ENCODE measurements at places on chromosomes 7 and 10.

GRCh38 chr10:6123532-6123931 is 34.7 kb downstream of the RBM17 start:
- no peak for DNase-seq

- DNase-seq, result peak; percentile 67
Measured at GRCh38 chr10:47261121-47261520, 38.9 kb upstream of the GDF10 start.

DNA sequence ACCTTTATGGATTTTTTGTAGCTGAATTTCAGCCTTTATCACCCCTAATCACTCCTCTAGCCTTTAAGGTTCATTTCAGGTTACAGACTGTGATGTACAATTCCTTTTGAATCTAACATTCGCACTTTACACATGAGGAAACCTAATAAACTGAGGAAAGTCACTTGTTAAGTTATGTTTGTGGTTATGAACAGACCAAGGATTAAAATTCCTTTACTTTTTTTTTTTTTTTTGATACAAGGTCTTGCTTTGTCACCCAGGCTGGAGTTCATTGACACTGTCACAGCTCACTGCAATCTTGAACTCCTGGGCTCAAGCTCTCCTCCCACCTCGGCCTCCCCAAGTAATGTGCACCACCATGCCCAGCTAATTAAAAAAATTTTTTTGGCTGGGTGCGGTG is 3.6 kb downstream of the MCU start:
- no peak for DNase-seq

DNA sequence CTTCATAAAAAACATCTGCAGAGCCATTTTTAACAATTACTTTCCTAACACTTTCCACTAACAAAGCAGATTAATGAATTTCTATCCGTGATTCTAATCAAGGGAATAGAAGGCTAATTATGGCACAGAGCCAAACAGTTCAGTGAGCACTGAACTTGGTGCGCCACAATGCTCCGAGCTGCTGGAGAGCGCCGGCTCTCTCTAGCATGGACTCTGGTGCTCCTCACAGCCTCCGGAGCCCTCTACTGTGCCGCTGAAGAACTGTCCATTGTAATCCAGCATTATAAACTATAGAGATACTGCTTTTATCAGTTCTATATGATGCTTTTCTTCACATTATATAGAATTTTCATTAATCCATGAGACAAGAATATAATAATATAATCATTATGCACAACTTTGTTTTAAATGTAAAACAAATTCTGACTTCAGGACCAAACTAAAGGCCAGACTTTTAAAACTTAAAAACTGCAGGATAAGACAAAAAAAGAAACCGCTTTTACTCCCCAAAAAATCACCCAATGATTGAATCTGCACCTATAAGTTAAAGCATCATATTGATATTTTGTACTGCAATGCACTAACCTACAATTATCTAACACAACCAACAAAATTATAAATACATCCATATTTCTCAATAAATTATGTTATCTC is 123.6 kb downstream of the RNF32 start:
- no peak for DNase-seq

- no peak for DNase-seq
Measured at GRCh38 chr10:99544322-99544721, 11.6 kb downstream of the NKX2-3 start.

GRCh38 chr7:107428642-107429041 is 41.2 kb upstream of the GPR22 start:
- DNase-seq, result no peak

- DNase-seq, result no peak
Measured at GRCh38 chr10:44723082-44723481, 188.1 kb upstream of the TMEM72 start.

DNA sequence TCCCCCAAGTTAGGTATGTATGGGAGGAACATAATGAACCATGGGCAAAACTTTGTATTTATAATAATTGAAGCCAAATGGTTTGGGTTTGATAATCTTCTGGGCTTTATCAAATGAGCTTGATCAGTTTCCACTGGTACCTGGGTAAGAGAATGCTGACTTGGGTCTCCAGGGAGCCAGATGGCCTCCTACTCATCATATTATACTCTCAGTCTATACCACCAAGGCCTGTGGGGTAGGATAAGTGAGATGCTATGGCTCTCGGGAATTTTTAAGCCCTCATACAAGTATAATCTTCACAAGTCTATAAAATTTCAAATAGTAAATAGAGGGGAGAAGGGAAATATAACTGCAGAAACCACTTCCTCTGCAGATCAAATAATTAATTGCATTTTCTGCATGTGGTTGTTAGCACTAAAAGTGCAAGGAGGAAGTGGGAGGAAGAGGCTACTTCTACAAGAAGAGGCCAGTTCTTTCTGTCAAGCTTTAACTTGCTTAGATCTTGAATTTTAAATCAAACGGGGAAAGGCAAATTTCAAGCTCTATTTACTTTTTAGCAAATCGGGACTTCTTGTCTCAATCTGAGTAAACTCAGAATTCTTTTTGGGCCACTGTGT is 349.0 kb downstream of the SORCS1 start:
- DNase-seq, result no peak

DNA sequence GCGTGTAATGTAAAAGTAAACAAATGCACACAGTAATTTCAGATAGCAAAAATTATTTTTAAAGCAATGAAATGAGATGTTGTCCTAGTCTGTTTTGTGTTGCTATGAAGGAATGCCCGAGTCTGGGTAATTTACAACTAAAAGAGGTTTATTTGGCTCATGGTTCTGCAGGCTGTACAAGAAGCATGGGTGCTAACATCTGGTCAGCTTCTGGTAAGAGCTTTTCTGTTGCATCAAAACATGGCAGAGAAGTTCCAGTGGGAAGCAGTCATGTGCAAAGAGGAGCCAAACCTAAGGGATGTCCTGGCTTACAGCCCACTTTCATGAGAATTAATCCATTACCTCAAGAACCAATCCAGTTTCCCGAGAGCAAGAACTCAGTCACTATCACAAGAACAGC is 62.9 kb upstream of the MNX1 start:
- DNase-seq, result no peak

GRCh38 chr7:23672033-23672432 is 8.0 kb upstream of the FAM221A start:
- DNase-seq, result no peak

GRCh38 chr7:143395187-143396149 is 13.2 kb downstream of the EPHA1 start:
- no peak for DNase-seq

DNA sequence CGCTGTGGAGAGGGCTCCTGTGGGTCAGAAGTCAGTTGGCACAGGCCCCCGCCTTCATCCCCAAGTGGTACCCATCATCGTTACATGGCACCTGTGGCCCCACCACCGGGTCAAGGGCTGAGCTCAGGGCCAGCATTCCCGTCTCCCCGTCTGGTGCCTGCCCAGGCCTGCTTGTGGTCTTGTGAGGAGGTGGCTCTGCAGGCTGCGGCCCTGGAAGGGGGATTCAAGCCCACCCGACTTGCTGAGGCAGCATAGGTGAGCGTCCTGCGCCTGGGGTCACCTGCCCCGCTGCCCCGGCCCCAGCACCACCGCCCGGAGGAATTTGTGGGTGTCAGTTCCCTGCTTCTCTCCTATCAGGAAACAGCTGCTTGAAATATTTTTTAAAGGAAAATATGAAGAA is 53.0 kb upstream of the EN2 start:
- no peak for DNase-seq

DNA sequence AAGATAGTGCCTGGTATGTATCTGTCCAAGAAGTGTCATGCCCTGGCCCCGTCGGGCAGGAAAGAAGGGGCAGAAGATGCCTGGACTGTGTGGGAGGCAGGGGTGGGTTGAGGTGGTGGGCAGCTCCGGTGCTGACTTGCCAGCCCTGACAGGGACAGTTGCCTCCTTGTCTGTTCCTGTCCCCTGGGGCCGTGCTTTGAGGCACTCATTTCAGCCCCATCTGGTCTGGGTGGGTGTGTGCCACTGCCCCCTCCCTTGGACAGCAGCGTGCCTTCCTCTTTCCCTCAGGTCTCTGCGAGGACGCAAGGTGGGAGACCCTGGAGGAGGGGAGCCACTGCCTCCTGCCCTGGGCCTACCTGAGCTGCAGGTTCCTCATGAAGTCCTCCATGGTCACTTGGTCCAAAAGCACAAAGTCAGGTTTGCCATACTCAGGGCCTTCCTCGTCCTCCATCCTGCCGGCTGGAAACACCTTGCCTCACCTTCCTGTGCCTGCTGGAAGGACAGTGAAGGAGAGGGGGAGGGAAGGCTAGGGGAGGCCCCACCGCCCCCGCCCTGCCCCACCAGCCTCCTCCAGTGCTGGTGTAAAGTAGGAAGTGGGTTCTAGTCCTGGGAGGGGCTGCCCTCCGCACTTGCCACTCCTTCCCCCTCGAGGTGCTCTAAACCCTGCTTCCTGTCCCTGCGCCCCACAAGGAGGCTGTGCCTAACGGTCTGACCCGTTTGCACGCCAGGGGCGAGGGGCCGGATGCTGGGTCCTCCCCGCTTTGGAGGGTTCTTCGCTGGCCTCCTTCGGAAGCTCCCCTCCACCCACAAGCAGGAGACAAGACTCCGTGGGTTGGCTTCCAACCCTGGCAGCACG is at the start of gene MYO1G:
MYO1G (minus strand) TSS at position 505 of the 856 bp plus-strand sequence; CDS start at position 451, 54 bp downstream.
- peak; percentile 85 for DNase-seq

- no peak for DNase-seq
Measured at GRCh38 chr7:80815733-80816132, 103.1 kb downstream of the SEMA3C start.

DNA sequence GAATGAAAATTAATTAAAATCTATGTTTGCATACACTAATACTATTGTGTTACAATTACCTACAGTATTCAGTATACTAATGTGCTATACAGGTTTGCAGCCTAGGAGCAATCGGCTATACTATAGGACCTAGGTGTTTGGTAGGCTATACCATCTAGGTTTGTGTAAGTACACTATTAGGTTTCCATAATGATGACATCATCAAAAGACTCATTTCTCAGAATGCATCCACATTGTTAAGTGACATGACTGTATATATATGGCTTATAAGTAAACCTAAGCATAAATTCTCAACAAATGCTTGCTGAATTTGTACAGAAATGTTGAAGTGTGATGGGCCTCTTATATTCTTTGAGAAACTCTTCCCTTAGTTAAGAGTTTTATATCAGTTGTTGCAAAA is 206.5 kb upstream of the ZWINT start:
- no peak for DNase-seq

DNA sequence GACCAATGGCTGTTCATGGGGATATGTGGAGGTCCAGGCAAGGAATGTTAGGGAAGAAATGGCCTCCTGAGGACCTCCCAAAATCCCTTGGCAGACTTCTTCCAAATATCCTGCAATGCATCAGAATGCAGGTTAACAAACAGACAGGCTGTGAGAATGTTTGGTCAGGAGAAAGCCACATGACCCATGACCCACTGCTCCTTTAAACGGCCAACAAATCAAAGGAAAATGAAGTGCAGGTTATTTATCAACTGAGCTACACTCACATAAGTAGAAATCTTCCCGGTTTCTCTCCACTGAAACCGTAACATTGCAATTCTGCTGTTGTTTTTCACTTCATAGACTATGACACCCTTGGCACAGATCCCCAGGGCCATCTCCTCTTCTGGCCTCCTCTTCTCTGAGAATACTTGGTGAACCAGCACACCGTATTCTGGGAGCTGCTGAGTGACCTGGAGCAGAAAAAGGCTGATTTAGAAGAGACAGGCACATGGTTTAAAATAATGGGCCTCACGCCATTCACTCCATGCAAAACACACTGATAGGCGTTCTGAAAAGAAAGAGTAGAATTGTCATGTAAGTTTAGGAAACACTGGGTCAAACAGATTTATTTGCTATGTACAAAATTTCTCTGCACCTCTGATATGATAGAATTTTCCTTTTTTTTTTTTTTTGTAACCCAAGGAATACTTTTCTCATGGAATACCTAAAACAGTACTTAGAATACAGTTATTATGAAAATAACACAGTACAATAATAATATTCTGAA is 67.8 kb downstream of the FRMPD2 start:
- DNase-seq, result no peak

DNA sequence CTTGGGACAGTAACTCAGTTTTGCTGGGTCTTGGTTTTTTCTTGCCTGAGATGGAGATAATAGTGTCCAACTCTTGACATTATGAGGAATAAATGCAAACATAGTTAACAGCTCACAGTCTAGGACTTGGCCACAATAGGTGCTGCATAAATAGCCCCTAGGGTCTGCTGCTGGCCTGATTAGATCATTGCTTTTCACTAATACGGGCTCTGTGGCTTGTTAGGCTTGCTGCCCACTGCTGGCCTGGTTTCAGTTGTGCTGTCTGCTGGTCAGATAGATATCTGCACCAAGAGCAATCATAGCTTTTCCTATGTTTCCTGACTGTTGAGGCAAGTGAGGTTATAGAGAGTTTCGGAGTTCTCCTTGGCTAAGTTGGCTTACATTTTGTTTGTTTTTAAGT is 246.1 kb downstream of the DNAJB9 start:
- no peak for DNase-seq

- DNase-seq, result no peak
Measured at GRCh38 chr10:13376746-13377145, 28.7 kb upstream of the SEPHS1 start.

GRCh38 chr10:24202181-24202570 is 6.8 kb upstream of the KIAA1217 start:
- no peak for DNase-seq

- DNase-seq, result no peak
Measured at GRCh38 chr10:35167342-35167741, 40.7 kb downstream of the CREM start.

- DNase-seq, result no peak
Measured at GRCh38 chr10:132977076-132977475, 34.7 kb upstream of the CFAP46 start.

DNA sequence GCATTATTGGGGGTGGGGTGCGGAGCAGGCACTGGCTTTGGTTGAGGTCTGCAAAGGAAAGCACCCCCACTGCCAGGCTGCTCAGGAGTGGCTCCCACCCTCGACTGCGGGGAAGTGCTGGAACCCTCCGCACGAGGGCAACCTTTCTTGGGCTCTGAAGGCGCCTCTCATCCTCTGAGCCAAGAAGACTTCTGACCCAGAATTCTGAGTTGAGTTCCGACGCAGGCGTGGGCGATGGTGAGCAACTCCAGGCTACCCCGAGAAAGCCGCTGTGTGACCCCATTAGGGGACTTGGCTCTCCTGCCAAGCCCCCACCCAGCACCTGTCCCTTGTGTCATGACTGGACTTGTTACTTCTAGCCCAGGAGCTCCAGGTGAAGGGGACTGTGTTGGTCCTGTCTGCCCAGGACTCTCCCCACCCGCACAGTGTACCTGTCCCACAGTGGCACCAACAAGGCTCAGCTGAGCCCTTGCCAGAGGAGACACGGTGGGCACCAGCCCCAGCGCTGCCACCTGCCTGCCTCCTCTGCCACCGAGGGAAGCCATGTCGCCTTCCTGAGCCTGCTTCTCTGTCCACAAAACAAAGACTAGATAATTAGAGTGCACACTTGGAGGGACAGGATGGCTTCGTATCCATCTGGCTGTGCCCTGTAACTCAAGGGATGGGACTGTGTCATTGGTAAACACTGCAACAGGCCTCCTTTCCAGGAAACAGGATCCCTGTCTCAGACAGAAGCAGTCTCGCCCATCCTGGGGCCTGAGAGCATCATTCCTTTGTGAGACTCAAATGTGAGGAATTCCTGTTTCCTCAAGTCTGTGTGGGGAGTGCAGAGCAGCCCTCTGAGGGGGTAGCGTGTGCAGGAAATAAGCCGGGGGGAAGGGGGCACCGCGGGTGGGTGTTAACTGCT is 128.8 kb downstream of the LHPP start:
- DNase-seq, result no peak

All from GM13976 (cell line).